T-helper 17 cell (primary cell): ENCODE measurements at places on chromosomes 11 and 22. TPM values are rescaled to one million over a fixed set of nuclear protein-coding genes. Genes with fewer than 3 reads are reported as not detected.

GRCh38 chr11:8390851-8391612 lies 127.4 kb upstream of the LMO1 start:
- no peak overlapping the region for H3K4me3 ChIP-seq
- H3K36me3 ChIP-seq: no peaks in the 10 kb centered on the region
- H3K27ac ChIP-seq: no peak overlapping the region
- DNase-seq: no peak

GUCY1A2 gene
- total RNA-seq: 0.13 TPM

ACTN3 gene
- 0.30 TPM for total RNA-seq

GRCh38 chr11:97280347-97280746 lies 890.5 kb downstream of the JRKL start:
- no peaks in the 10 kb centered on the region for H3K4me1 ChIP-seq
- H3K27me3 ChIP-seq: no peaks in the 10 kb centered on the region
- no peaks in the 10 kb centered on the region for H3K36me3 ChIP-seq
- H3K4me3 ChIP-seq: no peak overlapping the region

TMEM86A gene
- total RNA-seq: 6.1 TPM

DNA sequence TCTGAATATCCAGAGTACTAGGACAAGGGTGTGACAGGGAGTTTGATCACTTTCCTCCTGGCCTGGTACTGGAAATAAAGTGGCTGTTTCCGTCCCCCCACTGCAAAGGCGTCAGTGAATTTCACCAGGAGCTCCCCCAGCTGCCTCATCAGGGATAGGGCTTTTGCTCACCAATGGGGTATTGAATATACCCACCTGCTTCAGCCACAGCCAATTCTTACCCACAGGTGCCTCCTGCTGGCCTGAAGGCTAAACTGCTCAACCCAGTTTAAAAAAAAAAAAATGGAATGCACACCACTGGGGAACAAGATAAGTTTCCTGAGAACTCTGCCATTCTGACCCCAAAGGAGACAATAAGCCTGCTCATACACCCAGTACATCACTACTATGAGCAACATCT lies 65.3 kb upstream of the MS4A8 start:
- H3K27ac ChIP-seq: no peak overlapping the region
- no peak for DNase-seq
- H3K4me3 ChIP-seq: no peak overlapping the region
- H3K27me3 ChIP-seq: peaks cover 34% of the 10 kb centered on the region
- H3K36me3 ChIP-seq: no peaks in the 10 kb centered on the region
- H3K4me1 ChIP-seq: no peaks in the 10 kb centered on the region

FAM227A gene
- total RNA-seq: 0.91 TPM

- peaks cover 6% of the 10 kb centered on the region for H3K36me3 ChIP-seq
- H3K27me3 ChIP-seq: no peaks in the 10 kb centered on the region
- no peak for DNase-seq
- H3K4me3 ChIP-seq: no peak overlapping the region
- H3K4me1 ChIP-seq: peaks cover 4% of the 10 kb centered on the region
These were observed 43.6 kb downstream of the COA4 start for GRCh38 chr11:73833067-73833466.

MS4A12 gene
- not detected for total RNA-seq
